ENCODE measurements at places on chromosomes 11 and 22.

GRCh38 chr11:60777572-60777971, 7.6 kb upstream of the MS4A10 start:
- peak; percentile 95 for DNase-seq

GRCh38 chr11:66494935-66495334, 14.7 kb downstream of the DPP3 start:
- DNase-seq: no peak

GRCh38 chr11:69918938-69919650, 99.9 kb upstream of the FGF3 start:
- DNase-seq: peak; percentile 64

DNA sequence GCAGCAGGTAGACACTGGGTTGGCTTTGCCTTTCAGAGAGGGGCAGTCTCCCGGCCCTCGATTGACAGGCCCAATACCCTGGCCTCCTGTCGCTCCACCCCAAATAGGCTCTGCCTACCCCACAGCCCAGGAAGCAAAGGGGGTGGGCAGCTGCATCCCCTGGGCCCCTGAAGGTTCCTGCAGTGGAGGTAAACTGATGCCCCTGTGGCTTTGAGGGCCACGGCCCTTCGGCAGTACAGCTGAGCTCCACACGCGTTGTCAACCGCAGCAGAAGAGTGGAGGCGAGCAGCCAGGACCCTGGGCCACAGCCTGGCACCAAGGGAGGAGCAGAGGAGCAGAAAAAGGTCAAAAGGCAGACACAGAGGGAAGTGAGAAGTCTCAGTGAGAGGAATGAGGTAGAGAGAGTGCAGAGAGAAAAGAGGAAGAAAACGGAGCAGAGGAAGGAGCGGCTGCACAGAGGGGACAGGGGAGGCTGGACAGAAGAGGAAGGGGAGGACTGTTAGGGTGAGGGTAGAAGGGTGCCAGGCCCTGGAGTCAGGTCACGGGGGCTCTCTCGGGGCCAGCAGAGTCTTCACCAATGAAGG, 64.0 kb downstream of the SLC22A12 start:
- no peak for DNase-seq

- DNase-seq: peak; percentile 13
Observed at GRCh38 chr11:113202431-113202830, 112.0 kb upstream of the TTC12 start.

DNA sequence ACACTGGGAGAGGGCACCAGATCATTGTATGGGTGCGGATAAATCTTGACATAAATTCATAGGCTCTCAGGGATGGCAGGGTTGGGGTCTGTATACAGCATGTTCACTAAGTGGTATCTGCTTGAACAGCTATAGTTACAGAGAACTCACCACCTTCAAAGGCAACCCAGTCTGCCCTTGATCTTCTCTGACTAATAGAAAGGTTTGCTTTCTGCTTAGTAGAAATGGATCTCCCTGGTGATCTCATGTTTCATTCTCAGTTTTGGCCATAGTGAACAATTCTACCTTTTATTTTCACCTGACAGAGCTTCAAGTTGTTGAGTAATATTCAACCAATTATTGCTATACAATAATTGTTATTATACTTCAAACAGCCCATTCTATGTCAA, 32.4 kb downstream of the CNTF start:
- DNase-seq: no peak

GRCh38 chr22:36002084-36002483, 26.5 kb downstream of the RBFOX2 start:
- DNase-seq: no peak

- DNase-seq: peak; percentile 73
Observed at GRCh38 chr11:69298267-69299022, 4.5 kb downstream of the MYEOV start.

DNA sequence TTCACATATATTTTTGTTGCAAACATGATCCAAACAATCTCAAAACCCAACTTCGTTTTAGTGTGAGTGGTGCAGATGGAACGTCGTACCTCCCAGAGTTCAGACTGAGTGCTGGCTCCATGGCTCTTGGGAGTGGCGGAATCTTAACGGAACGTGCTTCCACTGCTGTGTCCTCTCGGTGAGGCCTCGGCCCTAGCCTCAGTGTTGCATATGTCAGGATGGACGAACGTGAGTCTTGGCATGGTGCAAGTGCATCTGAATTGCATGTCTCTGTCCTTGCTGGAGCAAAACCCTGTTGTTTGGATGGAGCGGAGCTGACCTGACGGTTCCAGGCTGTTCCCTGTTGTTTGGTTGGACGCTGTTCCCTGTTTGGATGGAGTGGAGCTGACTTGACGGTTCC, 306.8 kb downstream of the TBC1D22A start:
- no peak for DNase-seq

GRCh38 chr11:24238771-24239645, 257.8 kb upstream of the LUZP2 start:
- peak; percentile 67 for DNase-seq

DNA sequence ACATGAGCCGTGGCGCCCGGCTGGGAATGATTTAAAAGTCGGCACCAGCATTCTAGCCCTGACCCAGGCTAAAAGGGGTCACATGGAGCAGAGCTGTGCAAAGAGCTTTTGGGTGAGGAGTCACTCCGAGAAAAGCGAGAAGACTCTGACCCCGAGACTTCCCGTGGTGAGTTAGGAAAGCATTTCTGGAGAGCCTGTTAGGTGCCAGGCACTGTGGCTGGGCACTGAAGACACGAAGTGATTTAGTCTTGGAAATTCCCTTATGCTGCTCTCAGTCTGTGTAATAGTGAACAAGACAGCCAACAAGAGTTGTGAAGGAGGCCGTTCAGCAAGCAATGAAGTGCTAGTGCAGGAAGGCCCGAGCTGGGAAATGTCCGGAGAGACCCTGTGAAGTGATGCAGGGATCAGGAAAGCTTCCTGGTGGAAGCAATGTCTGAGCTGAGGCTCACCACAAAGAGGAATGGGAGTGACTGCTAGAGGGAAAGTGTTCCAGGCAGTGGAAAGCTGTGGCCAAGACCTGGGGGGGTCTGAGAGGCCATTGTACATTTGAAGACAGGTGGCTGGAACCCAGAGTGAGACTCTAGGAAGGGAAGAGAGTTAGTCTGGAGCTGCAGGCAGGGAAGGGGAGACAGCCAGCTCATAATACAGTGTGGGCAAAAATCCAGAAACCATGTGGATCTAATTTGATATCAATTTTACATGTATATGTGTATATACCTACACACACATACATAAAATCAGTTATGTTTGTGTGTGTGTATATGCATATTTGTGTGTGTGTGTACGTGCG, 31.6 kb downstream of the MARK2 start:
- no peak for DNase-seq

- no peak for DNase-seq
Observed at GRCh38 chr11:122089111-122089510, 26.9 kb downstream of the BLID start.

GRCh38 chr22:40036591-40037225, 42.0 kb downstream of the FAM83F start:
- peak; percentile 86 for DNase-seq

- no peak for DNase-seq
Observed at GRCh38 chr11:5267033-5267563, 2.6 kb downstream of the HBE1 start.

- peak; percentile 77 for DNase-seq
Observed at GRCh38 chr11:58567889-58568512, 7.7 kb downstream of the LPXN start.

GRCh38 chr22:37804881-37805809, 2.6 kb upstream of the GCAT start:
- peak; percentile 86 for DNase-seq

DNA sequence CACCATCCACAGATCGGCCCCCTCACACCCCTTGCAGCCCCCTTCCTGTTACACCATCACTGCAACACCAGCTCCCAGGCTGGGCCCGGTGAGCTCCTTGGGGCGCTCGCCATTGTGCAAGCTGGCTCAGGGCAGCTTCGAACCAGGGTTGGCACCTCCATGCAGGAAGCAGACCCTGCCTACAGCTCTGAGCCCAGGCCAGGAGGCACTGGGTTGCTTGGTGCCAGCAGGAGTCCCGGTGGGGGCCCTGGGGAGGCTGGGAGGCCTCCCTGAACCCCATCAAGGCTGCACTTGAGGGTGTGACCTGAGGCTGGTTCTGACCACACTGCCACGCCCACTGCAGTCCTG, 417.1 kb downstream of the CTTN start:
- no peak for DNase-seq

GRCh38 chr11:128472128-128473089, 114.9 kb downstream of the ETS1 start:
- peak; percentile 65 for DNase-seq

GRCh38 chr11:72774499-72774898, 19.3 kb downstream of the STARD10 start:
- DNase-seq: no peak

Data from fibroblast of pulmonary artery (primary cell).